Activated CD4-positive, alpha-beta T cell treated with anti-CD3 and anti-CD28 coated beads for 4 hours (primary cell): ENCODE measurements at places on chromosomes 11 and 22.

- peak; percentile 97 for DNase-seq
Measured at GRCh38 chr11:93741094-93741881, at the start of the genes C11orf54 and TAF1D. Gene C11orf54, plus strand, starts transcription at chr11:93741672. Its CDS starts 5,722 bp downstream, at chr11:93747394. Gene TAF1D, minus strand, starts transcription at chr11:93741495. Its CDS starts 2,191 bp downstream, at chr11:93739304.

- no peak for DNase-seq
Measured at GRCh38 chr22:46183733-46184132, 33.4 kb downstream of the PPARA start.

- DNase-seq, result no peak
Measured at GRCh38 chr22:31926024-31926423, 18.3 kb upstream of the YWHAH start.

DNA sequence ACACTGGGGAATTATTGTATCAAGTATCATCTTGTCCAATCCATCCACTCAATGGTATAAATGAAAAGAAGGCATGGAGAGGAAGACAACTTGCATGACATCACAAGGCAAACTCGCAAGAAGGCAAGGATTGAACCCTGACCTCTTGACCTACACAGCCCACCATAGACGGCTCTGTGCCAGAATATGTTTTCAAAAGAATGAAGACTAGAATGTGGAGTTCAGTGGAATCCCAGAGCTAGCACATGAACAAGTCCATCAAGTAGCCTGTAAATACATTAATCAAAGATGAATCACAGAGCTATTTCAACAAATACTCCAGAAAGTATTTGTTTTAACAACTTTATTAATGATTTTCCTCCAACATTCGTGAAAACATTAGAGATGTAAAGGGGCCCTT, 189.7 kb downstream of the GUCY1A2 start:
- DNase-seq, result no peak

DNA sequence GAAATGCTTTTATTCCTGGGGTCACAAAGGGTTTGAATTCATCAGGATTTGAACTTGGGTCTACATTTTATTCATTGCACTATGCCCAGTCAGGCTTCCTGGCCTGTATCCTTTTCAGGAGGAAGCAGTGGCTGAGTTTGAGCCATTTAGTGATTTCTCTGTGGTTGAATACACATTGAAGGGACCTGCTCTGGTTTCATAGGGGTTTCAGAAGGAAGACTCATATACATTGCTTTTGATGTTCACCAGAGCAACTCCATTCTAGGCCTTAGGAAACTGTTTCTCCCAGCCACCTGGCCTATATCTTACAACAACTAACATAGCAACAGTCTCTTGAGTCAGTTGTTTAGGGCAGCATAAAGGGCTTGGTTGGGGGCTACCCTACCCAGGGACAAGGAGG, 165.7 kb downstream of the INSC start:
- no peak for DNase-seq

GRCh38 chr11:119347940-119348605, 1.6 kb upstream of the MFRP start:
- no peak for DNase-seq

GRCh38 chr11:43751726-43752125, 71.2 kb downstream of the HSD17B12 start:
- no peak for DNase-seq

DNA sequence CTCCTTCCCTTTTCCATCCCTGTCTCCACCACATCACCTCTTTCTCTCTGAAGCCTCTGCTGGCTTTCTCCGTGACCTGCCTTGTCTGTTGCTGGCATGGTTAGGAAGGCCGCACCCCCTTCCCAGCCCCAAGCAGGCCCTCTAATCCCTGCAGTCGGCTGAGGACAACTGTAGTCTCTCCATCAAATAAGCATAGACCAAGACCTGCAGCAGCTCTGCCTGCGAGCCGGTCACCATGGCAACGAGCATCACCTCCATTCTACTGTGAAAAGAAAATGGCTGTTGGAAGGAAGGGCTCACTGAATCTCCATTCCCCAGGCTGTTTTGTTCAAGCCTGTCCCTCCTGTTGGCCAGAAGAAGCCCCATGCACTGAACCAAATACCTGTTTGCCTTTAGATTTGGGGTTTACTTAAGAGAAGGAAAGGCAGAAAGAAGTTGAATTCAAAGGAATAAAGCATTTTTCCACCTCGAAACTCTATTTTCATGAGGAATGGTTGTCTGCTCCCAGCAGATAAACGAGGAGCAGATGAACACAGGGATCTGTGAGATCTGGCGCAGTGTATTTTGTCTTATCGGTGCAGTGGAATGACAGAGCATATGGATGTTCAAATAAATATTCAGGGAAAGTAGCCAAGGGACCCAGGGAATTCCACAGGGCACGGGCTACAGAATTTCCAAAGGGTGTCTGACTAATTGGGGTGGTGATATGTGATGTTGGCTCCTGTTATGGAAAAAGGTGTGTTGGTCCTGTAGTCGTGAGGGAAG, 113.1 kb upstream of the TTC12 start:
- no peak for DNase-seq

- DNase-seq, result no peak
Measured at GRCh38 chr22:30182815-30183214, 63.7 kb downstream of the LIF start.

- peak; percentile 79 for DNase-seq
Measured at GRCh38 chr22:22810018-22810427, 77.6 kb upstream of the IGLL5 start.

DNA sequence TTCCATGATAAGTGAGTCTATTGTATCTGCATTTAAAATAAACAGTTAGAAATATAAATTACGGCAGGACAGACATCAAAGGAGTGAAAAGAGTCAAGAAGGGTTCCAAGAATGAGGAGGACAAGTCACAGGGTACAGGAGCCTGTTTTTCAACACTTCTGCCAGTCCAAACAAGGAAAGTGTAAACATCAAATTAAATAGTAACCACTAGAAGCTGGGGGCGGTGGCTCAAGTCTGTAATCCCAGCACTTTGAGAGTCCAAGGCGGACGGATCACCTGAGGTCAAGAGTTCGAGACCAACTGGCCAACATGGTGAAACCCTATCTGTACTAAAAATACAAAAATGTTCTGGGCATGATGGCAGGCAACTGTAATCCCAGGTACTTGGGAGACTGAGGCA, 219.6 kb downstream of the LUZP2 start:
- DNase-seq, result no peak

- DNase-seq, result no peak
Measured at GRCh38 chr22:26708256-26709009, 51.0 kb downstream of the MIAT start.

DNA sequence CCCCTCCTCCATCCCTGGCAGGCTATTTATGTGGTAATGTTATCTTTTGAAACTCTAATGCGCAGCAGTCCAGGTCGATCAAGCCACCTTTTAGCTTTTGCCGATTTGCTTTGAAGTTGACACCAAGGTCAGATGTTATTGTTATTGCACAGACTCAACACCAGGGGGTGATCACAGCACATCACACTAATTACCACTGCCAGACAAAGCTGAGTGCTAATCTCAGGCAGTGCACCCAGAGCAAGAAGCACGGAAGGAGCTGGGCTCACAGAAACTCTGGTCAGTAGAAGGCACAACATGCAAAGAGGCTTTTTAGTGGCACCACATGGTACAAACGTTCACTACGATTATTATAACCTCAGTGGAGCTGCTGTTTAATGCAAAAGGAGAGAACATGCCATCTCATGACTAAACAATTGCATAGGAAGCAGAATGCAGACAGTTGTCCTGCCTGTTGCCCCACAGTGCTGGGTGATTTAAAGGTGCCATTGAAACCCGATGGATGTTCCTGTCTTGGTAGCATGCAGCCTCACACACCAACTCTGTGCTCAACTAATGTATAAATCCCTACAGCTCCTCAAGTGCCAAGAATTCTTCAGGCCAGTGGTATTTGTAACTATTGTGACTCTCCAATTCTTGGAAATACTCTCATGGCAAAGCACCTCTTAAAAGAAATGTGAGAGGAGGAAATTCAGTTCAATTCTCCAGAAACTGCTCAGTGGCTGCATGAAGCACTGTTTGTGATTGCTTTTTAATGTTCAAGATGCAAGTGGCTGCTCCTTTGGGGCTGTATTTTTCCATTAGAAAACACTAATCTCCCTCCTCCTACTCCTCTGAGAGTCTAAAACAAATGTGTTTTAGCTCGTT, 353.9 kb upstream of the DDI1 start:
- DNase-seq, result no peak

DNA sequence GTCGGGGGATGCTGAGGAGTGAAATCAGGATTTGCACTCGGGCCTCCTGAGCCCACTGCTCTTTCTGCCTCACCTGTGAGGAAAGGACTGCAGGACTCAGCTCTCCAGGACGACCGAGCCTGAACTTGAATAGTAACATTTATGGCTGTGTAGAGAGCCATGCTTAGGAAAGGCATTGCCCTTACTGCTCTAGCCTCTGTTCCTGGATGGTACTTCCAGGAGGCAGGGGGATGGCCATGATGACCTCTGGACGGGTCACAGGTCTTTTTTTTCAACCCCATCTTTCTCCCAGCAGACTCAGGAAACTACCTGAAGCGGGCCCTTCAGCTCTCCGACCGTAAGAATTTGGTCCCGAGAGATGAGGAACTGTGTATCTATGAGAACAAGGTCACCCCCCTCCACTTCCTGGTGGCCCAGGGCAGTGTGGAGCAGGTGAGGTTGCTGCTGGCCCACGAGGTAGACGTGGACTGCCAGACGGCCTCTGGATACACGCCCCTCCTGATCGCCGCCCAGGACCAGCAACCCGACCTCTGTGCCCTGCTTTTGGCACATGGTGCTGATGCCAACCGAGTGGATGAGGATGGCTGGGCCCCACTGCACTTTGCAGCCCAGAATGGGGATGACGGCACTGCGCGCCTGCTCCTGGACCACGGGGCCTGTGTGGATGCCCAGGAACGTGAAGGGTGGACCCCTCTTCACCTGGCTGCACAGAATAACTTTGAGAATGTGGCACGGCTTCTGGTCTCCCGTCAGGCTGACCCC, 11.3 kb downstream of the ANKK1 start:
- DNase-seq, result no peak

GRCh38 chr11:118007040-118007439, 20.8 kb downstream of the IL10RA start:
- DNase-seq, result no peak

- DNase-seq, result no peak
Measured at GRCh38 chr11:86140334-86140990, 71.6 kb upstream of the PICALM start.

DNA sequence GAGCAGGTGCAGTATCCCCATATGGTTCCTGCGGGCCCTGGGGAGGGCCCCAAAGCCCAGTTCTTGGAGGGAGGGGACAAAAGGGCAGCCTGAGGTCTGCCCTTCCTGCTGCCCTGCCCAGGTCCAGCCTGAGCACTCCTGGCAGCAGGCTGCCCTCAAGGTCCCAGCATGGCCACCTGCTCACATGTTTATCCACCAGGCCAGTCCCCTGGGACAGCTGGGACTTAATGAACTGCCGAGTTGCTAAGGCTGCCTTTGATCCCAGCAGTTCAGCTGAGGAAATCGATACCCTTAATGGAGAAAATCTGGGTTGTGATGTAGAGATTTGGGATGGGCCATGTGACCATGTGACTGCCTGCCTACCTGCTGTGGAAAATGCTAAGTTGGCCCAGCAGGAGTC, 146.2 kb downstream of the TRIM29 start:
- no peak for DNase-seq

GRCh38 chr22:49735411-49735900, 92.2 kb downstream of the BRD1 start:
- DNase-seq, result no peak

DNA sequence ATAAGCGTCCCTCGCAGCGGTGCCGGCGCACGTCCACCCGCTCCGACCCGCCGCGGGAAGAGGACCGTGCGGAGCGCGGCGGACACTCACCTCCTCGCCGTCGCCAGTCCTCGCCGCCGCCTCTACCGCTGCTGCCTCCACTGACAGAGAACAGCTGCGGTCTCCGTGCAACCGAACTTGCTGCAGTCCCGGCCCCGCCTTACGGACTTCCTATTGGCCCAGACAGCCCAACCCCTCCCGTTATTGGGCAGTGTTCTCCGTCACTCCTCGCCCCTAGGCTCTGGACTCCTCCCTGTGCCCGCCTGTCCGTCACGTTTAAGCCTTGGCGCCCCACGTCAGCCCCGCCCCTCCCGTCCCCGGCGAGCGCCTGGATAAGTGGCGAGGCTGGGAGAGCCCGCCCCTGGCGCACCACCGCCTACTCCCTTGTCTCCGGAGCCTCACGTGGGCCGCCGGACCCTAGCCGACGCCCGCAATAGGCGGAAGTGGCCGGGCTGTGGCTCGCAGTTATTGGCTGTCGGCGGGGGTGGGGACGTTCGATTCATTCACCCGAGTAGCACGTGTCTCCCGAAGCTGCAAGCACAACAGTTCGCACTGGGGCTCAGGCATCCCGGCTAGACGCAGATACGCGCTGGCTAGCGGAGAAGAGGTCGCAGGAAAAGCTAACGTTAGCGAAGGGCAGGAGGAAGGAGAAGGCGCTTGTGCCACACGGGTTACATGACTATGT, at the start of gene PC:
Gene PC (minus strand): TSS at position 152 of the 724 bp plus-strand sequence. CDS start 86,224 bp downstream, outside the sequence.
- DNase-seq, result peak; percentile 96
